ENCODE measurements at places on chromosomes 4 and X.

DNA sequence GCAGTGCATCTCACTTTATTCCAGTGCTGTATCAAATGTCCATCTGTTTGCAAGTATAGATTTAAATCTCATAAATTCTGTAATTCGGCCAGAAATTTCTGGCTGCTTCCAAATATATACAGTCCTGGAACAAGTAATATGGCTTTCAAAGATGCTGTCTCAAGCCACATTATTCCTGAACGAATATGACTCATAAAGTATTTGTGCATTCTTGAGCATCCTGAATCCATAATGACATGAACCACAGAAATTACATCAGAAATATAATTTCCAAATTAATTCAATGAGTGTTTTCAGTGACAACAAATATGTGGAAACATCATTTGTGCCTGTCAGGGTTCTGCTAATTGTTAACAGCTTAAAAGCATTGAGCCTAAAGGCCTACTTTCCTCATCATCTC, 140.9 kb upstream of the HPGD start:
- DNase-seq: no peak

GRCh38 chr4:154082760-154083535, 294.1 kb upstream of the SFRP2 start:
- DNase-seq: no peak

GRCh38 chrX:16187024-16187760, 19.9 kb downstream of the MAGEB17 start:
- DNase-seq: no peak

GRCh38 chrX:39757971-39758370, 339.8 kb downstream of the BCOR start:
- DNase-seq: no peak

- DNase-seq: no peak
Observed at GRCh38 chr4:25297528-25298242, 14.9 kb upstream of the ZCCHC4 start.

DNA sequence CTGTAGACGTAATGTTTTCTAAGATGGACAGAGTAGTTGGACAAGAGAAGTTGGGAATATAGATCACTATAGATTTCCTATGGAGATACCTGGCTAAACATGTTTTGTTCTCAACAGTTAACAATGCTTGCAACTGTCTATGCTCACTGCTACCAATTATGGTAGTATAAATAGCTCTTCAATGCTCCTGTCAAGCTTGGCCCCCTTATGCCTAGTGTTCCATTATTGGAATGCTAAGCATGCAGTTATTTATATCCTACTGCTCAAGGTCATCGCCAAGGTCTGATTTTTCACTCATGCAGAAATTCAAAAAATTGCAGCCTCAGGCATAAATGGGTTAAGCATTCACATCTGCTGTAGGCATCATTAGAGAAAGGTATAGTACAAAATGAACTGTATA, 519.0 kb downstream of the IL15 start:
- DNase-seq: no peak

DNA sequence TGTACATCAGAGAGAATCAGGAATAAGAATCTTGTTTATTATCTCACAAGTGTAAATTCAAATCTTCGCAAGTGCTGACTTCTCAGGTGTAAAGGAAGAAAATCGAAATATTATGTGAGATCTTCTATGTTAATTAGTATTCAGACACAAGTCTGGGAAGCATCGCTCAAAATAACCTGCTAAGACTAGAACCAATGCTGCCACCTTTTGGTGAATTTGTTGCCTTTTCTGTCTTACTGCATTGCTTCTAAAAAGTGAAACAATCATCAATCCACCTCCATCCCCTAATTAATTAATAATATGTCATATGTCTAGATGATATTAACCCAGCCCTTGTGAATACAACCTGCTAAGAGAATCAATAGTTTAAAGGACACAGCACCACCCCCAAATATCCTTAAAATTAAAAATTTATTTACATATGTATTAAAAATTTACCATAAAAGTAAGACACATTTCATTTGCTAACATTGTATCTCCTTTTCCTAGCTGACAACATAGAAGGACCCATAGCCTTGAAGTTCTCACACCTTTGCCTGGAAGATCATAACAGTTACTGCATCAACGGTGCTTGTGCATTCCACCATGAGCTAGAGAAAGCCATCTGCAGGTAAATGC, 3.5 kb downstream of the EPGN start:
- no peak for DNase-seq

GRCh38 chr4:40255393-40256281, 58.8 kb downstream of the RHOH start:
- DNase-seq: peak; percentile 56

DNA sequence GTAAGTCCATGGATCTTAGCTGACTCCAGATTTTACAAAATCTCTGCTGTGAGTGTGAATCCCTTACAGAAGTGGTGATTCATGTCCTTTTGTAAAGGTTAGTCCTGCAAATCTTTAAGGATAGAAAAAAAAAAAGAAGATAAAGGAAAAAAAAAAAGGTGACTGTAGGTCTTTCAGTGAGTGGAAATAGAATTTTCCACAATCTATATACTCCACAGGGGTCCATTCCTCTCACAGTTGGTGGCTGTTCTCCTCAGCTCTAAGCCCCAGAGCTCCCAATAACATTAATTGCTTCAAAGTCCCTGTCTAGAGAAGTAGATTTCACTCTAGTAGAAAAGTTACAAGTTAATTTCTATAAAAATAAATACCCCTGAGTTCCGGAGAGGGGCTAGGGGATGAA, 189.1 kb downstream of the NDST4 start:
- no peak for DNase-seq

- DNase-seq: no peak
Observed at GRCh38 chr4:119939071-119939995, 127.3 kb downstream of the MAD2L1 start.

DNA sequence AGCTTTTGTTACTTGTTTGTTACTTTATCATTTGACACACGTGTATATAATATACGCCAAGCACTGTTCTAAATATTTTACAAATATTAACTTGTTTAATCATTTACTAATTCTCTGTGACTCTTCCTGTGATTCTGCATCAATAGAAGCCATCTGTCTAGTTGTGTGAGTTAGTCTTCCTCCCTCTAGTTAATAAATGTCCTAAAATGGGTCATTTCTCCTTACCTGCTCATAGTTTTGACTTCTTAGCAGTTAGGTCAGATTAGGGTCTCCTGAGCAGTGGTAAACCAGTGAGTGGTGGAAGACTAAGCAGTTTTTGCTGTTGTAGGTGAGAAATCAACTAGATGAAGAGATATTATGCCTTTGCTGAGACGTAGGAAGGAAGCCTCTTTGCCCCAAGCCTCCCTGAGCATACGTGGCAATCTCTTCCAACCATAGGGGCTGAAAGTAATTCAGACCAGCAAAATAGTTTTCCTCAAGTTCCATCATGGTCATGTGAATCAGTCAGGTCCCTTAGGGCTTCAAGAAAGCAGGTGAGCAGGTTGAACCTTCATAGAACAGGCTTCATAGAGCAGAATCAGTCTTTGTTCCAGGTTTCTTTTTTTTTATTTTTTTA, 38.7 kb upstream of the THOC2 start:
- DNase-seq: no peak
